ENCODE measurements at places on chromosomes 6 and 20. TPM values are rescaled to one million over a fixed set of nuclear protein-coding genes. Genes with fewer than 3 reads are reported as not detected.

GRCh38 chr6:164015088-164015484, 600.6 kb downstream of the QKI start:
- no peak for DNase-seq
- no peaks in the 10 kb centered on the region for H3K27me3 ChIP-seq
- no peak overlapping the region for H3K27ac ChIP-seq
- no peaks in the 10 kb centered on the region for H3K36me3 ChIP-seq
- H3K4me3 ChIP-seq, result no peak overlapping the region
- H3K4me1 ChIP-seq, result no peaks in the 10 kb centered on the region

DNA sequence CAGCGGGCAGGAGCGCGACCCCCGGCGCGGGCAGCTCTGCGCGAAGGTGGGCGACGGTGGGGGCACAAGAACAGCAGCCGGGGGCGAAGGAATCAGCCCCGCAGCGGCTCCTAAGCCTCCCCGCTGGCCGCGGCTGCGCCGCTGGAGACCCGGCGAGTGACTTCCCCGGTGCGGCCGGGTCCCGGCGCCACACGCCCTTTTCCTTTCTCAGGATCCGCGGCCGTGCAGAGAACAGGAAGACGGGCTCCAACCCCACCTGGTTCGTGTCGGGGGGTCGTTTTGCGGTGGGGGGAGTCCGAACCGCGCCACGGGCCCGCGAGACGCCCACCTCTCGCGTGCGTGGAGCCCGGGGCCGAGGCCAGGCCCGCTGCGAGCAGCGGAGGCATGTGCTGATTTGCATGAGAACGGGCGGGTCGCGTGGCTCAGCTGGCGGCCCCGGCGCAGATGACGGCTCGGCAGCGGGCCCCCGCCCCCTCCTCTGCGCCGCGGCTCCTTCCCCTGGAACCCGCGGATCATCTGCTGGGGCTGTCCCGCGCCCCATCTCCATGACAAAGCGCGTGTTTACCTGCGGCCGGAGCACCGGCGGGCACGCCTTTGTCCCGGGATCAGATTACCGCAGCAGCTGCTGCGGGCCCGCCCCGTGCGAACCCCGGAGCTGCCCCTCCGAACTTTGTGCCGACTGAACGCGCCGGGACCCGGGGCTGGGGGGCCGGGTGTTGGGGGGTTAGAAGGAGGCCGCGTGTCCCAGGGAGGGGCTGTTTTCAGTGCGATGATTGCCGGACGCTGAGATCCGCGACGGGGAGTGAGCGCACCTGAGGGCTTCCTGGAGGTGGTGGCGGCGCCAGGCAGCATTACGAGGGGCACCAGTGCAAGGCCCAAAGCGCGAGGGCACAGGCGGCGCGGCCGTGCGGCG, 4.9 kb upstream of the DLL1 start:
- DNase-seq, result peak; percentile 32
- no peak overlapping the region for H3K27ac ChIP-seq
- peak overlapping the region; percentile 68 for H3K4me3 ChIP-seq
- H3K36me3 ChIP-seq, result no peaks in the 10 kb centered on the region
- peaks cover 10% of the 10 kb centered on the region for H3K4me1 ChIP-seq
- H3K27me3 ChIP-seq, result peaks cover 37% of the 10 kb centered on the region

DNA sequence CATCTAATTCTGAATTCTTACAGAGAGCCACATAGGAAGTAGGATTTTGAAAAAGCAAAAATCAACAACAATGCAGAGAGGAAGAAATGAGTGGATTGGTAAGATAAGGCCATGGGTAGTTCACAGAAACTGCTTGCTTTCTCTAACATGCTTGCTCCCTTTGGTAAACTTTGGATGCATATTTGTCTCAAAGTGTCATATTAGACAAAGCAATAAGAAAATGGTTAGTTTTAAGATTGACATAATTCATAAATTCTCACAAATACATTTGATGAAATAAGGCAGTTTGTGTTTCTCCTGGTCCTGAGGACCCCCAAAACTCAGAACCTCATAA, 31.7 kb downstream of the UTRN start:
- H3K36me3 ChIP-seq, result no peaks in the 10 kb centered on the region
- peaks cover 3% of the 10 kb centered on the region for H3K4me1 ChIP-seq
- H3K27ac ChIP-seq, result no peak overlapping the region
- no peaks in the 10 kb centered on the region for H3K27me3 ChIP-seq
- DNase-seq, result no peak

- H3K27me3 ChIP-seq, result no peaks in the 10 kb centered on the region
- H3K4me3 ChIP-seq, result no peak overlapping the region
- H3K27ac ChIP-seq, result no peak overlapping the region
- no peaks in the 10 kb centered on the region for H3K36me3 ChIP-seq
Measured at GRCh38 chr6:75308250-75308988, 23.8 kb upstream of the TMEM30A start.

GRCh38 chr6:33768644-33769120, 20.2 kb downstream of the LEMD2 start:
- H3K4me1 ChIP-seq, result peaks cover 2% of the 10 kb centered on the region
- H3K27ac ChIP-seq, result no peak overlapping the region
- no peak overlapping the region for H3K4me3 ChIP-seq
- DNase-seq, result peak; percentile 86
- H3K27me3 ChIP-seq, result no peaks in the 10 kb centered on the region

DNA sequence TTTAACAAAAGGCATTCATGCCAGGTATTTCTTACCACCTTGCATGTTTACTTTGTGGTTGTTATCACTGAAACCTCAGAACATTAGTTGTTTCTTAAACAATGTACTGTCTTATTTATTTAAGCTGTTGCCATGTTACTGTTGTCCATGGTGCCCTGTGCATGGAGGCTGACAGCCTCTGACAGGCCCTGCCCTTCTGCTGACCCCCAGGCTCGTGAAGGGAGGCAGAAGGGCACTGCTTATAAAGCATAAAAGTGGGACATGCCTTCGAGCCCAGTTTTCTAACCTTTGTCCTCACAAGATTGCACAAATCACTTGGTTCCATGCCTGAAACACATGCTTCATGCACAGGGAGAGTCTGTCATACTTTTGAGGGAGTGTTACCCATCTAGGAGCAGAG, 46.7 kb upstream of the CLIC5 start:
- H3K36me3 ChIP-seq, result no peaks in the 10 kb centered on the region
- H3K4me1 ChIP-seq, result 0 out of 2 replicates have a peak, but pooled peaks cover 4% of the 10 kb centered on the region
- H3K27me3 ChIP-seq, result peaks cover 72% of the 10 kb centered on the region
- DNase-seq, result peak; percentile 62
- no peak overlapping the region for H3K4me3 ChIP-seq

DACT2 gene
- total RNA-seq, result not detected

RAB5IF gene
- 217 TPM for total RNA-seq

BANF2 gene
- not detected for total RNA-seq

All from PC-3 (cell line).